ENCODE measurements at places on chromosomes 2 and 18.

GRCh38 chr18:65363011-65363410 is 387.8 kb upstream of the CDH7 start:
- no peak for DNase-seq

DNA sequence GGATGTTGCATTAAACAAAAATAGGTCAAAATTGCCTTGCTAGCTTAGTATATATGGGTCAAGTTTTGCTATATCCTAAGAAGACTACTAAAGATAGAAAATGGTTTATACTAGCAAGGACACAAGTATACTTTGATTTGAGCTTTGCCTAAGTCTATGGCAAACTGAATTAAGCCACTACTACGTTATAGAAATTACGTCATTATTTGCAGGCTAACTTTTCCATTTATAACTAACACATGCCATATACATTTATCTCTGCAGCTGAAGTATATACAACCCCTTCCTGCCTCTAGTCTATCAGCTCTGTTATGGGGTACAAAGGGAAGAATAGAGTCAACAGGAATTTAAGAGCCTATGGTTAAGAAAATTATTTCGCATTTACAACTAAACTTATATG is 16.2 kb downstream of the YWHAQ start:
- DNase-seq: no peak

GRCh38 chr2:56184500-56185011 is 766 bp downstream of the CCDC85A start:
- DNase-seq: no peak

DNA sequence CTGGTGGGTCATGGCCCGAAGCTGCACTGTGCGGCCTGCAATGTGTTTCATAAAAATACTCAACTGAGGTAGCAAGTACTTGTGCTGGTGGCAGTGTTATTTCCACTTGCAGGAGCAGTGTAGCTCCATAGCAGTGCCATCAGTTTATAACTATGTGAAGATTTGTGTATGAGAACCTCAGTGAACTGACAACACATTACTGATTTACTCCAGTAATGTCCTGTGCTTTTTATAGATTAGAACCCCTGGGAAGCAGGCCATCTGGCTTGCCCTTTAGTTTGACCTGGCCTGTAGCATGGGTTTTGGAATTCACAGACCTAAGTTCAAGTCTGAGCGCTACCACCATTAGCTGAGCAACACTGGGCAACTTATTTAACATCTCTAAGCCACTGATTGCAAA is 99.7 kb upstream of the AQP4 start:
- DNase-seq: no peak

DNA sequence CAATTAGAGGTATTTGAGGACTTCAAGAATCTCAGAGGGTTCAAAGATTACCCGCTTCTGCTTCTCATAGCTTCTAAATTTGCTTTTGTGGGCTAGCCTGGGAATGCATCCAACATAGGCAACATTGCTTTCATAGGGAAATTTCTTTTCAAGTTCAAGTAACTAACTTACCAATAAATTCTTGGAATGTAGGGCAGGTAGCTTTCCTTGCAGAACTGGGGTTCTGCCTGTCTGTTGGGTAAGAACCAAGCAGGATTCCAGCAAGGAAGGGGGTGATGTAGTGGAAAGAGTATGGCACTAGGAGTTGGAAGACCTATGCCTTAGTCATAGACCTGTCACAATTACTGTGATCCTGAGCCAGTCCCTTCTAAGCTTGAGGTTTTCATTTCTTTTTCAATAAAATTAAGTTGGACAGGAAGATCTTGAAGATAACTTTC is 164.1 kb downstream of the FHOD3 start:
- no peak for DNase-seq

GRCh38 chr18:7803956-7804469 is 236.9 kb downstream of the PTPRM start:
- no peak for DNase-seq

DNA sequence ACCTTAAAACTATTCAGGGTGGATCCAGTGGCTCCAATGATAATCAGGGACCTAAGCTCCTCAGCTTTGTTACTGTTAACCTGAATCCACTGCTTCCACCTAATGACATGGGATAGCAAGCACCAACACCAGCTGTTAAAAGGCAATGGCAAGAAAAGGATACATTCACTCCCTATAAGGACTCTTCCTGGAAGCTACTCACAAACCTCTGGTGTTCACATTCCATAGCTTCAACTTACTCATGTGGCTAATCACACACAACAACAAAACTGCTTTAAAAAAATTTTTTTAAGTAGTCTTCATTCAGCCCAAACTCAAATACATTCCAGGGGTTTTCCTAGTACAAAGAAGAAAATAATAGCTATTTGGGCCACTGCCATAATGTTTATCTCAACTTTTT is 24.5 kb downstream of the ROCK2 start:
- no peak for DNase-seq

DNA sequence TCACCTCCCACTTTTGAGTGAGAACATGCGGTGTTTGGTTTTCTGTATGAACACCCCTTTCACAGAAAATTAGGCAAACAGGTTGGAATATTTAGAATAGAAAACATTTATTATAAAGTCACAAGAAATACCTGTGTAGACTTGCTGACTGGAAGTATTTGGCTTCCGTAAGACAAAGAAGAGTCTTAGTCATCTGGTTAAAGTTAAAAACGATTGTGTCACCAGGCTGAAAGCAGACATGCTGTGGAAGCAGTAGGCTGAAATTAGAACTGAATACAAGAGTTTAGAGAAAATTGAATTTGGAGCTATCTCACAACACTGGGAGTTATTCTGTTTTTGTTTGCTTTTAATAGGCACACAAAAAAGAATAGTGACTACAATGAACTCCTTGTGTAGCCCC is 16.2 kb upstream of the CLASP1 start:
- no peak for DNase-seq

- DNase-seq: no peak
These were observed 16.0 kb upstream of the TSPYL6 start for GRCh38 chr2:54271843-54272627.

GRCh38 chr2:163351143-163351542 is 384.7 kb downstream of the FIGN start:
- no peak for DNase-seq

DNA sequence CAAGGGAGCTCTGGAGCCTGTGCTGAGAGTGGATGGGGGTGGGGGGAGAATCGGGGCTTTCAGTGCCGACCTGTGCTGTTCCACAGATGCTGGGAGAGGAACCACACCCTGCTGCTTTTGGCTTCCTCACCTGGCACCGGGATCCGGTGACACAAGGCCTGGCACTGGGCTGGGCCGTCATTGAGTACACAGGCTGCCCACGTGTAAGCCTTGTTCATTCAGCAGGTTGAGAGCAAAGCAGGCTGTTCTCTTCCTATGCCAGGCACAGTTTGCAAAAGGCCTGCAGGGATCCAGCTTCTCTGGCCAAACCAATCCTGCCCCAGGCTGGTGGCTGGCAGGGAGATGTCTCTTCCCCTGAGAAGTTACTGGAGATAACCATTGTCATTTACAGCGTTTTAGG is 17.1 kb downstream of the TRIB2 start:
- no peak for DNase-seq

DNA sequence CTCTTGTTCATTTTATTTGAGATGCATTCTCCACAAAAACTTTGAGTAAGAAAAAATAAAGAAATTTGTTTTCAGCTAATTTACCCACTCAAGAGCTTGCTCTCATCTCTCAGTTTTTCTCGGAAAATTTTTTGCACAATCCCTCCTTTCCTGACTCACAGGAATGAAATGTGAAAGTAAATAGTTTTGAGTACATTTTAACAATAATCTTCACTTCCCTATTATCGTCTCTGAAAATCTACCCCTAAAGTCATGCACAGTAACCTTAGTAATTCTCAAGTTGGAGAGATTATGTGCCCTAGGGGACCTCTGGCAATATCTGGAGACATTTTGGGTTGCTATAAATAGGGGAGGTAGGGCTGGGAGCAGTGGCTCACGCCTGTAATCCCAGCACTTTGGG is 2.6 kb downstream of the CYB5A start:
- no peak for DNase-seq

- no peak for DNase-seq
These were observed 22.3 kb downstream of the DOK1 start for GRCh38 chr2:74576863-74577229.

DNA sequence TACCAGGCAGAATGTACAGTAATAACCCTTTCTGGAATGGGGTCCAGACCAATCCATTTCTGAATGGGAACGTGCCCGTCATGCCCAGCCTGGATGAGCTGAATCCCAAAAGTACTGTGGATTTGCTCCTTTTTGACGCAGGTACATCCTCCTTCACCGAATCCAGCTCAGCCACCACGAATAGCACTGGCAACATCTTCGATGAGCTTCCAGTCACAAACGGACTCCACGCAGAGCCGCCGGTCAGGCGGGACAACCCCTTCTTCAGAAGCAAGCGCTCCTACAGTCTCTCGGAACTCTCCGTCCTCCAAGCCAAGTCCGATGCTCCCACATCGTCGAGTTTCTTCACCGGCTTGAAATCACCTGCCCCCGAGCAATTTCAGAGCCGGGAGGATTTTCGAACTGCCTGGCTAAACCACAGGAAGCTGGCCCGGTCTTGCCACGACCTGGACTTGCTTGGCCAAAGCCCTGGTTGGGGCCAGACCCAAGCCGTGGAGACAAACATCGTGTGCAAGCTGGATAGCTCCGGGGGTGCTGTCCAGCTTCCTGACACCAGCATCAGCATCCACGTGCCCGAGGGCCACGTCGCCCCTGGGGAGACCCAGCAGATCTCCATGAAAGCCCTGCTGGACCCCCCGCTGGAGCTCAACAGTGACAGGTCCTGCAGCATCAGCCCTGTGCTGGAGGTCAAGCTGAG is 89.6 kb downstream of the SH3BP4 start:
- no peak for DNase-seq

DNA sequence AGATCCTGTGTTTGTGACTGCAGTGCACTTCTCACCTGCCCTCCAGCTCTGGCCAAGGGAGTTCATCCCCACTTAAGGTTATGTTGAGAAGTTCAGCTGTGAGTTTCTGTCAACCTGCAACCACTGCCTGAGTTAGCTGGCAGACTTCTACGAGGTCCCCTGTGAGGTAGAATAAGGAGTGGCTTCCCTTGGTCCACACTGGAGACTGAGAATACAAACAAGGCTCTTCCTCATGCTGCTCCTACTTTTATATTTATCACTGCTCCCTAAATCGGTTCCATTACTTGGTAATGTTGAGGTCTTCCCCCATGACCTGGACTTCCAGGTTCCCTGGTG is 353.2 kb upstream of the CWC22 start:
- DNase-seq: no peak

GRCh38 chr18:33355756-33356155 is 84.8 kb downstream of the CCDC178 start:
- DNase-seq: no peak
